ENCODE measurements at places on chromosomes 7 and 10.
A peak's percentile ranks its signal among the peaks of the same experiment; 100 is the strongest.

GRCh38 chr10:69392481-69393000 lies 24.2 kb downstream of the TACR2 start:
- DNase-seq: peak; percentile 70

DNA sequence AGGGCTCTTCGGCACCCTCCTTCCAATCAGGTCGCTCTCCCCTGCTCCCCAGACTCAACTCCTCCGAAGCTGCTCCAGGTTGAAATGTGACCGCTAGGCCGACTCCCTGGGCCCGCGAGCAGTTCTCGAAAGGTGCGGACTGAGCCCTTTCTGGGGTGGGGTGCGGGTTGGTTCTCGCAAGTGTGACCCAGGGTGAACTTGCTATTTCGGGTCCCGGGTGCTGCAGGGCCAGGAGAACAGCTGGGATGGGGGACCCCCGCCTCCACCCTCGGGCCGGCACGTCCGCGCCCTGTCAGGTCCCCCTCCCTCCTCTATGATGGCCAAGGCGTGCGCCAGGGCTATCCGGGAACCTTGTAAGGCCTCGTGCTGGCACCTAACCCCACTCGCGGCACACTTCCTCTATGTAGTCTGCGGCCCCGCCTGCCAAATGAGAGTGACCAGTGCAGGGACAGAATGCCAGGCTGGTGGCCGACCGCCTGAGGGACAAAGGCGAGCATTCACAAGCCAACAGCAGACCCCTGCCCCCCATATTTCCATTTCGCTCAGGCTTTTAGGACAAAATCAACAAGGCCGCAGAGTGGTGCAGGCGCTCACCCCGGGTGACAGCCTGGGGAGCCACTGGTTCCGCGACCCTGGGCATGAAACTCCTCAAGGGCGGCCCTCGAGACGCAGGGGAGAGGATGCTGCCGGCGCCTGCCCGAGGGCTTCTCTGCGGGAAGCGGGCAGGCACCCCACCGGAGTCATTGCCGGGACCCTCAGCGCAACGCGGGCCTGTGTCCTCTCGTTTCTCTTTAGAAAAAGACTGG lies 13.7 kb upstream of the HOXA13 start:
- DNase-seq: no peak

DNA sequence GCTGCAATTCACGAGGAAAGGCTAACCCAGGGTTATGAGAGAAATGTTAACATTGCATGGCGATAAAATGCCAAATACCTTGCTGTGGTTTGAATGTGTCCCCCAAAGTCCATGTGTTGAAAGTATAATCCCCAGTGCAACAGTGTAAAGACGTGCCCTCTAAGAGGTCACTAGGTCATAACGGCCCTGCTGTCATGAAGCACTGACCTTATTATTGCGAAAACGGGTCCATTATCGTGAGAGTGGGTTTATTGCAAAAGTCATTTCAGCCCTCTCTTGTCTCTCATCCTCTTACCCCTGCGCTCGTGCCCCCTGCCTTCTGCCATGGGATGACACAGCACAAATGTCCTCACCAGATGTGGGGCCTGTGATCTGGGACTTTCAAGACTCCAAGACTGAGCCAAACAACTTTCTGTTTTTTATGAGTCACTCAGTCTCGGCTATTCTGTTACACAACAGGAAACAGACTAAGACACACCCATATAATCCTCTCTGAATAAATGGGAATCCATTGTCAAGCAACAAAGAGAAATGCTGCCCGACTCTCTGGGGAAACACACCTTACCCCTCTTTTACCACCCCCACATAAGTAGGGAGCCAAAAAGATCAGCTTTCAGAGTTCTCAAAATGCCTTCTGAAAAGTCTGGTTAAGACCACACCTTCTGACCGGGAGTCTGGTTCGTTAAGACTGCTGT lies 73.1 kb upstream of the UCN3 start:
- peak; percentile 35 for DNase-seq

- no peak for DNase-seq
Observed at GRCh38 chr7:138880881-138881578, 83.0 kb upstream of the ATP6V0A4 start.

GRCh38 chr10:115860182-115861107 lies 412.6 kb downstream of the GFRA1 start:
- DNase-seq: no peak

GRCh38 chr10:44297963-44298362 lies 86.9 kb downstream of the CXCL12 start:
- DNase-seq: no peak

GRCh38 chr7:37538945-37539344 lies 90.3 kb upstream of the ELMO1 start:
- DNase-seq: no peak

DNA sequence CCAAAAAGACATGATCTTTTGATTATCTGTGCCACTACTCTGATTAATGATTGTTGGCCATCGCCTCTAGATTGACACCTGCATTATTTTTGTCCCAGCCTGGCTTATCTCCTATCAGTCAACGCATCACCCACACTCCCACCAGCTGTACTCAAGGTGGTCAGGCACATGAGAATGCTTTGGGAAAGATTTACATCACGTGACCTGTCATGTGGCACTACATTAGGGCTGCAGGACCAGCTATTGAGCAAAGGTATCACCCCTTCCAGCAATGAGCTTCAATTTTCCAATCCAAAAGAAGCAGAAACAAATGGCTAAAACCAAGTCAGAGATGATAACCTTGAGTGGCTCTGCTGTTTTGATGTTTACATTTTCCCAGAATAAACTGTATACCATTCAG lies 204.3 kb downstream of the PLXNA4 start:
- DNase-seq: no peak

DNA sequence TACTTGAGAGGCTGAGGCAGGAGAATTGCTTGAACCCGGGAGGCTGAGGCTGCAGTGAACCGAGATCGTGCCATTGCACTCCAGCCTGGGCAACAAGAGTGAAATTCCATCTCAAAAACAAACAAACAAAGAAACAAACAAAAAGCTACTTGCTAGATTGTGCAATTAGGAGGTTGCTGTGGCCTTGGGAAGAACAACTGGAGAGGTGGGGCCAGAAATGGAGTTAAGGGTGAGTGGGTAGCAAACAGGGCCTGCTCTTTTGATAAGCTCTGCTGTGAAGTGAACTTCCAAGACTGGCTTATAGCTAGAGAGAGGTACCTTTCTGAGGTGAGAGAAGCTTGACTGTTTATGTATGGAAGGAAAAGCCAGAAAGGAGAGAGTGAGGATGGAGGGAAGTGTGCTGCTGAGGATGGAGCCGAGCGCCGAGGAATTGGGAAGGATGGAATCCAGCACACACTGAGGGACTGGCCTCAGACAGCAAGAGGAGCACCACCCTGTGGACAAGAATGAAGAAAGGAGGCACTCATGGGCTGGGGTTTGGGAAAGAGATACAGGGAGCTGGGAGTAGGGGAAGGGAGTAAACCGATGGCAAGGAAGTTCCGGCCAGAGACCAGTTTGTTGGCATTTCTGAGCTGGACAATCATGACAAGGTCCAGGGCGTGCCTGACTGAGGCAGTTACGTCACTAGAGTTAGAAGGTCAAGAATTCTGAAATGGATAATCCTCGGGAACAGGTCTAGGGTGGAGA lies 7.0 kb upstream of the RPEL1 start:
- no peak for DNase-seq

- DNase-seq: no peak
Observed at GRCh38 chr10:132479024-132479602, 58.5 kb upstream of the INPP5A start.

GRCh38 chr7:91457208-91457607 lies 193.0 kb downstream of the FZD1 start:
- DNase-seq: no peak

GRCh38 chr10:73959484-73960243 lies 38.3 kb upstream of the VCL start:
- no peak for DNase-seq

DNA sequence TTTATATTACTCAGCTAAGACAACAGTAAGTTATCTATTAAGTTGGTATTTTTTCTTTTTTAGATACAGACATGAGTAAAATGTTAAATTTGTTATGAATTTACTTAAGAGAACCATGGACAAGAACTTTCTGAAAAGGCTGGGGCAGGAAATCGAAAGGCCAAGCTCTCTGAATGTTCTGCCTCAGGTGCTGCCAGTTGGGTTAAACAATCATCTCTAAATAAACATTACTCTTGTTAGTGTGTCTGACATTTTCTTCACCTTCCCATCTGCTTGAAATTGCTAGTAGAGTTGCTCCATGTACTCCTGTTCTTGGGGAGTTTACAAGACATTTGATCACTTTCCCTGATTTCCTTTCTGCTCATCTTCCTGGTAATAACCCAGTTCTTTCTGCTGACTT lies 87.5 kb downstream of the ANKRD7 start:
- DNase-seq: no peak

GRCh38 chr7:141992156-141992555 lies 3.5 kb upstream of the MGAM start:
- DNase-seq: no peak

DNA sequence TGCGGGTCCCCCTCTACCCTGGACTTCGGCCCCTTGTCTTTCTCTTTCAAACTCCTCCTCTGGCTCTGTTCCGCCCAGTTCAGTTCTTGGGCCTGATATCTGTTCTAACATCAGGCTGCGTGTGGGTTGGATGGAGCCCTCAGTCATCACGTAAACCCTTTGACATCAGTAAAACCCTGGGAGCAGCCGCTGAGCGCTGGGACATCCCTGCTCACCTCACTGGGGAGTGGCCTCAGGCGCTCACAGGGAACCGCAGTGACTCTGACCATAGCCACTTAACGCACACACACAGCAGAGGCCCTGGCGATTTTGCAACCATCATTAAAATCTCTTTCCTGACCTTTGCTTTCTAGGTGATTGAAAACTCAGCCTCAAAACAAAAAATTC lies 113.3 kb downstream of the CYTH3 start:
- DNase-seq: no peak

DNA sequence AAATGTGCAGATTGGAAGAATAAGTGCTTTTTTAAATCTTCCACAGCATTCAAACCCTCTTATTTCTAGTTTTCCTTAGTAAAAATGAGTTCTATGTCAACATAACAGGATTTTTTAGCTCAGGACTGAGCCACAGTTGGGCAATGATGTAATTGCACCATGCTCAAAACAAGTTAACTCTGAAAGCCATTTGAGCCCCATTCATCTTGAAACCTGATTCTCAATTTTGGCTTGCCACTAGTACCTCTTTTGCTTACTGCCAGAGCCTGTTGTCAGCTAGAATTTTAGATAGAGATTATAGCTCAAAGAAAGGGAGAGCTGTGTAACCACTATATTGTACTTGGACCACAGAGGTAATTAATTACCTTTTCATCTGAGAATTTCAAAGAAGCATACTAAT lies 1028.5 kb upstream of the PHF14 start:
- DNase-seq: no peak

GRCh38 chr10:84765656-84766055 lies 437.3 kb downstream of the CCSER2 start:
- no peak for DNase-seq

GRCh38 chr10:98374217-98374985 lies 40.6 kb downstream of the PYROXD2 start:
- DNase-seq: no peak

DNA sequence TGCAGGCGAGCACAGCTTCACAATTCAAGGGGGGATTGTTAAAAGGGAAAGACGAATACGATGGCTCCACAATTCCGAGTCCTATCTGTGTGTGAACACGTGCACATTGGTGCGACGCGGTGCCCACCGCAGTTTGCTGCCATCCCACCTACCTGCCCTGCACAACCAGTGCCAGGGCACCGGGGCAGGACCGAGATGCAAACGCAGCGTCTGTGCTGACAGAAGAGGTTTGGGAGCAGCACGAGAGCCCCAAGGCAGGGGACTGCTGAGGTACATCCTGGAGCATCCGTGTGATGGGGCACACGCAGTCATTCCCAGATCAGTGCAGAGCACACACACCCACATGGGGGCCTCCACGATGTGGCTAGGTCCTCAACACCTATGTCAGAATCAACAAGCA lies 221.3 kb downstream of the DNAJB6 start:
- DNase-seq: no peak

DNA sequence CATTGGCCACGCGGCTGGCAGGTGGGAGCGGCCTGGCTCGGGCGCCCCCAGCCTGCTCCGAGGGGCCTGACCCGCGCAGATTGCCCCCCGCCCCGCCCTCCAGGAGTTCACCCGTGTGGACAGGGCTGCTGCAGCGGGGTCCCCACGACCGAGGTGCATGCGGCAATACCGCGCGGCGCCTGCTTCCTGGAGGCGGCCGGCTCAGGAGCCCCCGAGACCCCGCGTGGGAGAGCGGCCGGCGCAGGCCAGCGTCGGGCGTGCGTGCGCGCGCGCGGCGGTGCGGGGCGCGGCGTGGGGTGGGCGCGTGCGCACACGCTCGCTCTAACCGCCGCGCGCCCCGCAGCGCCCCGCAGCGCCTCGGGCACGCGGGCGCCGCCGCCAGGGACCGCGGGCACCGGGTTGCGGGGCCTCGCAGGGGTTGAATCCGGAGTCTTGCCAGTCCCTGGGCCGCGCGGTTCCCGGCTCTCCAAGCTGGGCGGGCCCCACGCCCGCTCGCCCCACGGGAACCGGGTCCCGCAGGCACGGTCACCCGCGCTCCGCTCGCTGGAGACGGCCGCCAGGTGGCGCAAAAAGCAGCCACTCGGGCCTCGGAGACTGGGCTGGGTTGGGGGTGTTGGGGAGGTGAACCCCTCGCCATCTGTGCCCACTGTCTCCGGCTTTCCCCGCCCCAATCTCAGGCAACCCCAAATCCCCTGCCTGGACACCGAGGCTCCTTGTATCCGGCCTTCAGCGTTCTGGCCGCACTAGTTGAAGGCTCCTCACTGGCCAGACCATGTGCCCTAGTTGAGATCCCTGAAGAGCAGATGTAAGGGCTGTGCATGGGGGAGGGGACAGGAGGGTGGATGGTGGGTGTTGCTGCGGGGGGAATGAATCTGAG lies 1.3 kb upstream of the ACHE start:
- DNase-seq: no peak

- DNase-seq: no peak
Observed at GRCh38 chr10:47013507-47014154, 102.4 kb downstream of the PTPN20 start.

- DNase-seq: no peak
Observed at GRCh38 chr10:2038036-2038435, 300.7 kb upstream of the ADARB2 start.

GRCh38 chr10:15791816-15792524 lies 68.3 kb downstream of the MINDY3 start:
- no peak for DNase-seq

GRCh38 chr7:124440081-124440480 lies 325.5 kb downstream of the GPR37 start:
- DNase-seq: no peak

DNA sequence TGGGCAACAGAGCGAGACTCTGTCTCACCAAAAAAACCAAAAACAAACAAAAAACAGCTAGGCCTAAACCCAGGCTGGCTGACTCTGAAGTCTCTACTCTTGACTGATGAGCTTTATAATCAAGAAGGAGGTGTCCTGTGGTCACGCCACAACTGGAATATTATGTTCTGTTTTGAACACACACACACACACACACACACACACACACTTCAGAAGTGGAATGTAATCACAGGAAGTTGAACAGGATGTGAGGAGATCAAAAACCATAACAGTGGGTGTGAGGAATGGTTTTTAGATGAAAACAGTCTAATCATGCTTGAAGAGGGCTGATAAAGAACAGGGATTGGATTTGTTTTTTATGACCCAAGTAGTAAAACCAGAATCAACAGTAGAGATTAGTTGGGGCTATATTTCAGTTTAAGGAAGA lies 51.1 kb upstream of the IL6 start:
- DNase-seq: no peak

- DNase-seq: no peak
Observed at GRCh38 chr7:55019191-55019690, 424 bp downstream of the EGFR start.

GRCh38 chr7:136687693-136688322 lies 180.6 kb upstream of the CHRM2 start:
- no peak for DNase-seq

All from stimulated activated CD4-positive, alpha-beta T cell treated with anti-CD3 and anti-CD28 coated beads, Interleukin-12 subunit alpha, Interleukin-12 subunit beta, amount 100 ng/mL, for 48 hours (primary cell).